Airway epithelial cell (primary cell): ENCODE measurements at places on chromosomes 7 and 10. TPM values are rescaled to one million over a fixed set of nuclear protein-coding genes. Genes with fewer than 3 reads are reported as not detected.

The COL1A2 gene
- total RNA-seq = 17.6 and 19.1 TPM in 2 replicates

The ZNRF2 gene
- total RNA-seq = 11.5 and 20.0 TPM in 2 replicates

The ADCY1 gene
- 0.05 and 0.07 TPM in 2 replicates for total RNA-seq

The OR13A1 gene
- total RNA-seq = not detected in 2 replicates

The ANKRD7 gene
- not detected in 2 replicates for total RNA-seq

The NPY4R gene
- 0.07 TPM in 1 of 2 replicates, not detected in the other for total RNA-seq

The VAX1 gene
- not detected in 2 replicates for total RNA-seq
